ENCODE measurements at places on chromosomes 16 and 17.

DNA sequence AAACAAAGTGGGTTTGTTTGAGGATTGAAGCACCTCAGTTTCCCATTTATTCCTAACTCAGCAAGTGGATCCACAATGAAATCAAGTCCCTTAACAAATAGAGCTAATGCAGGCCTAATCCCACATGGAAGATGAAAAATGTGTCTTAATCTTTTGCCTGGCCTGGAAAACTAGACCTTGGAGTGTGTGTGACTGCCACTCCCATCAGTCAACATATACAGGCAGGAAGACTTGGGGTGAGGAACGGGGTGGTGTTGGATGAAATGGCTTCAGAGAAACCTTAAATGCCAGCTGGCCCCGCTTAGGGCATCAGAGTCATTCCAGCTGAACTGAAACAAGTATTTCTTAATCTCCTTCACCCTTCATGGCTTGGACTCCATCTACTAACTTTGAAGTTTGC, 269.5 kb downstream of the MAF start:
- no peaks in the 10 kb centered on the region for H3K27me3 ChIP-seq
- no peaks in the 10 kb centered on the region for H3K4me1 ChIP-seq
- H3K27ac ChIP-seq: no peak overlapping the region

- DNase-seq: no peak
- H3K27me3 ChIP-seq: no peaks in the 10 kb centered on the region
- no peaks in the 10 kb centered on the region for H3K36me3 ChIP-seq
- no peaks in the 10 kb centered on the region for H3K4me1 ChIP-seq
- no peak overlapping the region for H3K4me3 ChIP-seq
Measured at GRCh38 chr17:21539146-21539545, 153.2 kb upstream of the KCNJ18 start.

GRCh38 chr17:2222901-2223616, 80.5 kb downstream of the SMG6 start:
- no peaks in the 10 kb centered on the region for H3K36me3 ChIP-seq
- DNase-seq: peak; percentile 44
- no peaks in the 10 kb centered on the region for H3K4me1 ChIP-seq
- peak overlapping the region; percentile 5 for H3K27ac ChIP-seq

- H3K4me1 ChIP-seq: no peaks in the 10 kb centered on the region
- H3K27me3 ChIP-seq: no peaks in the 10 kb centered on the region
- no peak overlapping the region for H3K27ac ChIP-seq
- no peak overlapping the region for H3K4me3 ChIP-seq
Measured at GRCh38 chr17:61490540-61490975, 38.3 kb downstream of the TBX4 start.

GRCh38 chr16:600781-601180, 10.9 kb downstream of the RAB40C start:
- H3K27me3 ChIP-seq: no peaks in the 10 kb centered on the region
- H3K4me1 ChIP-seq: no peaks in the 10 kb centered on the region
- H3K36me3 ChIP-seq: no peaks in the 10 kb centered on the region
- H3K27ac ChIP-seq: no peak overlapping the region
- no peak overlapping the region for H3K4me3 ChIP-seq
- no peak for DNase-seq

GRCh38 chr17:31882571-31882970, 18.9 kb downstream of the UTP6 start:
- H3K4me1 ChIP-seq: no peaks in the 10 kb centered on the region
- H3K27ac ChIP-seq: no peak overlapping the region
- no peak overlapping the region for H3K4me3 ChIP-seq
- no peak for DNase-seq

DNA sequence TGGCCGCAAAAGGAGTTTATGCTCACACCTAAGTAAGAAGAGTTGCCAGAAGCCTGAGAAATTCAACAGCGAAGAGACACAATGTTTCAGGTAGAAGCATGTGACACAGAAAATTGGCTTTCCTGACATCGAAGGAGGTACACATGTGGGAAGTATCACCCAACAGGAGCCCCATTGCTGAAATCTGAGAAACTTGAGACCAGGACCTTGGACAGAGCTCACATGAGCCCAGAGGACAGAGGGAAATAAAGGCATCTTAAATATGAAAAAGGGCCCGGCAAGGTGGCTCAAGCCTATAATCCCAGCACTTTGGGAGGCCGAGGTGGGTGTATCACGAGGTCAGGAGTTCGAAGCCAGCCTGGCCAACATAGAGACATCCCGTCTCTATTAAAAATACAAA, 304.1 kb upstream of the C16orf82 start:
- H3K36me3 ChIP-seq: no peaks in the 10 kb centered on the region
- H3K27ac ChIP-seq: no peak overlapping the region
- no peak for DNase-seq
- H3K27me3 ChIP-seq: no peaks in the 10 kb centered on the region

DNA sequence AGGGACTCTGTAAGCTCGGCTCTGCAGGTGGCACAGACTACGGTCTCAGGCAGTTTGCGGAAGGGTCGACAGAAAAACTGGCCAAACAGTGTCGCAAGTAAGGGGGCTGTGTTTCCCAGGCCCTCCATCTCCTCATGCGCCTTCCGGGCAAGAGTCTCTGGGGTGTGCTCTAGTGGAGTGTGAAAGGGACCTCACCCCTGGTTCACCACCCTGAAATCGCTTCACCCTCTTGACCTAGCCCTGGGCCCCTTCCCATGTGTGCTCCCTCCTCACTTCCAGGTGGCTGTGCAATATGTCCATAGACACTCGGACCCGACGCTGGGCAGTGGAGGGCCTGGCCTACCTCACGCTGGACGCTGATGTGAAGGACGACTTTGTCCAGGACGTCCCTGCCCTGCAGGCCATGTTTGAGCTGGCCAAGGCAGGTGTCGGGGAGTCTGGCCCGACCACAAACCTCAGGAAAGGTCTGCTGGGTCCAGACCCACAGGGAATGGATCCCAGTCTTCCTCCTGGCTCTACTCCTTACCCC, 22.3 kb downstream of the UNC45B start:
- H3K4me1 ChIP-seq: no peaks in the 10 kb centered on the region
- no peaks in the 10 kb centered on the region for H3K27me3 ChIP-seq
- no peak overlapping the region for H3K4me3 ChIP-seq
- H3K36me3 ChIP-seq: no peaks in the 10 kb centered on the region
- no peak overlapping the region for H3K27ac ChIP-seq
- DNase-seq: no peak

DNA sequence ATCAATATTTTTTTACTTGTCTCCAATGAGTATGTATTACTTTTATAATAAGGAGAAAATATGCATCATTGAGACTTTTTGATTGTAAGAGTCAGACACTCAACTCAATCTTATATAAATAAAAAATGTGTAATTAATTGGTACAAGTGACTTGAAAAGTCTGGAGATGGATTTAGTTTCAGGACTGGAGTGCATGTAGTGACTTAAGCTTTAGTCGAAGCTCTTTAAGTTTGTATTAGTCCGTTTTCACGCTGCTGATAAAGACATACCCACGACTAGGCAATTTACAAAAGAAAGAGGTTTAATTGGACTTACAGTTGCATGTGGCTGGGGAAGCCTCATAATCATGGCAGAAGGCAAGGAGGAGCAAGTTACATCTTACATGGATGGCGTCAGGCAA, 60.7 kb upstream of the NKD1 start:
- H3K27ac ChIP-seq: no peak overlapping the region
- no peak overlapping the region for H3K4me3 ChIP-seq
- no peaks in the 10 kb centered on the region for H3K4me1 ChIP-seq
- no peak for DNase-seq

GRCh38 chr17:70613681-70614080, 444.3 kb downstream of the KCNJ2 start:
- H3K4me3 ChIP-seq: no peak overlapping the region
- no peaks in the 10 kb centered on the region for H3K36me3 ChIP-seq
- H3K4me1 ChIP-seq: no peaks in the 10 kb centered on the region
- no peak overlapping the region for H3K27ac ChIP-seq

- no peaks in the 10 kb centered on the region for H3K4me1 ChIP-seq
- no peak for DNase-seq
- H3K27ac ChIP-seq: no peak overlapping the region
- no peaks in the 10 kb centered on the region for H3K36me3 ChIP-seq
Measured at GRCh38 chr17:79617304-79617703, 6.5 kb upstream of the RBFOX3 start.

- H3K27ac ChIP-seq: no peak overlapping the region
- H3K27me3 ChIP-seq: peaks cover 5% of the 10 kb centered on the region
- DNase-seq: peak; percentile 15
- no peak overlapping the region for H3K4me3 ChIP-seq
- H3K4me1 ChIP-seq: no peaks in the 10 kb centered on the region
Measured at GRCh38 chr16:86281421-86281820, 228.9 kb upstream of the FOXF1 start.

DNA sequence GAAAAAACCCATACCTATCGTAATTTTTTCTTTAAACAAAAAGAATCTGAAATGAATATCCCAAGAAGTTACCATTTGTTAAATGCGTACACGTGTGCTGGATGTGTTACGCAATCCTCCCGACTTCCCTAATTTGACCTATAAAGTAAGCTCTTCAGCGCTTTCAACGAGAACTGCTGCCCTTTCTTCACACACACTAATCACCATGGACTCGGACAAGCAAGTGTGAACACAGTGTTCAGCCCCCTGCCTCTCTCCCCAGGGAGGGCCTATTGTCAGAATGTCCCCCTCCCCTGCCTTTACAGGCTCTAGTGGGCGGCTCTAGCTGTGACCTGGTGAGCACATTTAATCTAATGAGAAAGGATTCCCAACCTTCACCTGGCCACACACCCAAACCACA, 216.1 kb downstream of the CEP112 start:
- H3K27ac ChIP-seq: no peak overlapping the region
- no peaks in the 10 kb centered on the region for H3K27me3 ChIP-seq
- H3K4me3 ChIP-seq: no peak overlapping the region
- H3K4me1 ChIP-seq: no peaks in the 10 kb centered on the region
- H3K36me3 ChIP-seq: no peaks in the 10 kb centered on the region

DNA sequence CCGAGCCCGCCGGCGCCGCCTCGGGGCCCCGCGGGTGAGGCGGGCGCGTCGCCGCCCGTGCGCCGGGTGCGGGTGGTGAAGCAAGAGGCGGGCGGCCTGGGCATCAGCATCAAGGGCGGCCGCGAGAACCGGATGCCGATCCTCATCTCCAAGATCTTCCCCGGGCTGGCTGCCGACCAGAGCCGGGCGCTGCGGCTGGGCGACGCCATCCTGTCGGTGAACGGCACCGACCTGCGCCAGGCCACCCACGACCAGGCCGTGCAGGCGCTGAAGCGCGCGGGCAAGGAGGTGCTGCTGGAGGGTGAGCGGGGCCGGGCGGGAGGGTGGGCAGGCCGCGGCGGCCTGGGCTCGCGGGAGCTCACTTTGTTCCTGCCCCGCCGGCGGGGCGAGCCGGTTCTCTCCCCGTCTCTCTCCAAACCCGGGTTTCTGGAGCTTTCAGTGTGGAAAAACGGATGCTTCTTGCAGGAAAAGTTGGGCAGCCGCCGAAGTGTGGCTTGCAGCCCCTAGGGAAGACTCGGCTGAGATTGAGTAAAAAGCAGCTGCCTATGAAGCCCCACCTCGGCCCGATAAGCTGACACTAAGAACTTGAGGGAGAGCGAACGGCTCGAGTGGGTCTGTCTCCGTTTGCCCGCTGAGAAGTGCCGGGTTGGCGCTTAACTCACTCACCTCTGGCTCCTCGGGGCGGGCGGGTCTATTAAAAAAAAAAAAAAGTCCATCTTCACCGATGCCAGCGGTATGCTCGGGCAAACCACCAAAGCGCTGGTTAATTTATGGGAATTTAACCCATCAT, 677 bp downstream of the SNTB2 start:
- no peaks in the 10 kb centered on the region for H3K36me3 ChIP-seq
- no peaks in the 10 kb centered on the region for H3K4me1 ChIP-seq
- peak overlapping the region; percentile 85 for H3K27ac ChIP-seq
- H3K4me3 ChIP-seq: peak overlapping the region; percentile 72

- peak; percentile 96 for DNase-seq
- H3K4me3 ChIP-seq: no peak overlapping the region
- no peaks in the 10 kb centered on the region for H3K27me3 ChIP-seq
- peaks cover 23% of the 10 kb centered on the region for H3K4me1 ChIP-seq
Measured at GRCh38 chr16:55502801-55503366, 6.0 kb upstream of the LPCAT2 start.

GRCh38 chr17:47873200-47874090, 22.5 kb upstream of the SP6 start:
- H3K27me3 ChIP-seq: no peaks in the 10 kb centered on the region
- no peaks in the 10 kb centered on the region for H3K36me3 ChIP-seq
- no peak for DNase-seq
- no peaks in the 10 kb centered on the region for H3K4me1 ChIP-seq
- H3K4me3 ChIP-seq: no peak overlapping the region

DNA sequence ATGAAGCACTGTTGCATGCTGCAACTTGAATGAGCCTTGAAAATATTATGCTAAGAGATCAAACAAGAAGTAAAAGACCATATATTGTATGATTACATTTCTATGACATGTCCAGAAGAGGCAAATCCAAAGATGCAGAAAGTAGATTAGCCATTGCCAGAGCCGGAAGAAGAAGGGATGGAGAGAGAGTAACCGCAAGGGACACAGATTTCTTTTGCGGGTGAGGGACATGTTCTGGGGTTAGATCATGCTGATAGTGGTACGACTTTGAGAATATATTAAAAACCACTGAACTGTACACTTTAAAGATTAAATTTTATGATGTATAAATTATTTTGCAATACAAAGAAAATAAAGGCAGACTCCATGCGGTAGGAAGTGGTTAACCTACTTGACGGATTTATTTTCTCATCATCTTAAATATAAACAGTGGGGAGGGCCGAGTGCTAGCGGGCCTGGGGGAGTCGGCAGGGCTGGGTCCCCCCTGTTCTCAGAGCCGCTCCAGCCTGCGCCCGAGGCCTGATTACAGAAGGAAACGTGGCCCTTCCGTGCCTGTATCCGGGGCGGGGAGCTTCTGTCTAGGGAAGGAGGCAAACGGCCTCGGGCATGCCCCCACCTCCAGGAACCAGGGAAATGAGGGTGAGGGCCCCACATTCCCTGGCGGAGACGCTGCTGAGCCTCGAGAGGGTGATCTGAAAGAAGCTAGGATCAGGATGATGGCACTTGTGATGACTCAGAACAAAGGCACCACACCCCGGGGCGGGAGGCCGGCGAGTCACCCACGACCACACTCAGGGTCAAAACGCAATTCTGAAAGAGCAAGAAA, 48.0 kb downstream of the SHCBP1 start:
- H3K4me1 ChIP-seq: no peaks in the 10 kb centered on the region
- H3K4me3 ChIP-seq: no peak overlapping the region
- H3K27me3 ChIP-seq: no peaks in the 10 kb centered on the region
- no peak overlapping the region for H3K27ac ChIP-seq
- no peaks in the 10 kb centered on the region for H3K36me3 ChIP-seq

GRCh38 chr17:80261159-80261894, 675 bp downstream of the RNF213 start:
- H3K4me1 ChIP-seq: peaks cover 15% of the 10 kb centered on the region
- peak overlapping the region; percentile 90 for H3K4me3 ChIP-seq
- peak overlapping the region; percentile 99 for H3K27ac ChIP-seq
- peak; percentile 79 for DNase-seq
- H3K36me3 ChIP-seq: no peaks in the 10 kb centered on the region
- H3K27me3 ChIP-seq: no peaks in the 10 kb centered on the region

DNA sequence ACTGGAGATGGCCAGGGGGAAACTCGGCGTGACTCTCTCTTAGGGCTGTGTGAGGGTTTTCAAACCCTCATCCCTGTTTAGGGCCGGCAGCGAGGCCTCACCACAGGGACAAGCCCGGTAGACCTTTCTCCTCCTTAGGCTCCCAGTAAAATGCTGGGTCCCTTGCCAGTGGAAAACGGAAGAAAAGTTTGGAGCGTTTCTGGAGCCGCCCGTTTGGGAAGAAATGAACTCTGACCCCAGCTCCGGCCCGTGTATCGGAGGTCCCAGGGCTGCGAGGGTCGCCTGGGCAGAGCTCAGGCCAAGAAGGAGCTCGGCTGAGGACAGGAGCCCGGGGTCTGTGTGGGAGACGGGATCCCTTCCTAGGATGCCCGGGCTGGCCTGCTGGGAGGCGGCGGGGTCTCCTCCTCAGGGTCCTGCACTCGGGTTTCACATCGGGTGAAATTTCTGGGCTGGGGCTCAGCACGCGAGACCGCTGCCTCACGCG, 23.2 kb downstream of the ZNF213 start:
- peak; percentile 41 for DNase-seq
- H3K36me3 ChIP-seq: no peaks in the 10 kb centered on the region
- peak overlapping the region; percentile 91 for H3K4me3 ChIP-seq
- no peaks in the 10 kb centered on the region for H3K27me3 ChIP-seq
- H3K27ac ChIP-seq: peak overlapping the region; percentile 88

Measured in colonic mucosa (tissue), 4 donors.